Small intestine (tissue), 16 donors: ENCODE measurements at places on chromosomes 11 and 22.

- no peak for DNase-seq
Observed at GRCh38 chr11:62575156-62575555, 1.5 kb upstream of the EEF1G start.

DNA sequence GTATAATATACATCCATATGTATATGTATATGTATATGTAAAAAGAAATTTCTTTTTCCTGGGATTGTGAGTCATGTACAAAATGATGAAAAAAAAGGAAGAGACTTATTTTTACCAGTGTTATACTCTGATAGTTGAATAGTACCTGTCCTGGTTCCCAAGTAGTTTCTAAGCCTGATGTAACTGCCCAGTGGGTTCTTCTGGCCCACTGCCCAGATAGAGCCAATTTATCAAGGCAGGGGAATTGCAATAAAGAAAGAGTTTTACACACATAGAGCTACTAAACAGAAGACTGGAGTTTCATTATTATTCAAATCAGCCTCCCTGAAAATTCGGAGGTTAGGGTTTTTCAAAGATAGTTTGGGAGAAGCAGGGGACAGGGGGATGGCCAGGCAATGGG lies 29.1 kb upstream of the NARS2 start:
- DNase-seq: no peak

GRCh38 chr11:110907629-110908028 lies 195.4 kb upstream of the ARHGAP20 start:
- DNase-seq: peak; percentile 16

DNA sequence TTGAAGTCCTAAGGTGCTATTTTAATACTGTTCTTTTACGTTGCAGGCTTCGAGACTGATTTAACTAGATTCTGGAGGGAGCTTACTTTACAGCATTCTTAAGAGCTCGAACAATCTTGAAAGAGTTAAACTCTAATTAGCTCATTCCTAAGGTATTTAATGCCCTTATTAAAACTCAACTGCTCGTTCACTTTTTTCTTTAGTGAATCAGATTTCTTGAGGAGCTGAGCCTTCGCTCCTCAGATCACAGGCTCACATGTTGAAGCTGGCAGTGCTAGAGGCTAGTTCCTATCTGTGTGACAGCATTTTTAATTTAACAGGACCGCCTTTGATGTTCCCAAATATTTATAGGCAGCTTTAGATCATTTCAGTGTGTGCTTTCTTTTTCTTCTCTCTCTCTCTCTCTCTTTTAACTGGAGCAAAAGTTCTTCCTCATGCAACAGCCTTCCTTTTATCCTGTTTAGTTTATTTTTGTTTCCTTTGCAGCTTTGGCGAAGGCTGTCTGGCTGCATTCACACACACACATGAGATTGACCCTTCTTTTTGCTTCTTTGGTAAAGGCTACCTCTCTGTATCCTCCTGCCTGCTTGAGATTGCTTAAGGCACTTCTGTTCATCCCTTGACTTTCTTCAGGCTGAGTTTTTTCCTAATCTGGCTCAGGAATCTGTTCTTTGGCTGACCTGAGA lies 21.0 kb downstream of the ZNRF3 start:
- DNase-seq: peak; percentile 47

GRCh38 chr11:62546929-62547625 lies 471 bp upstream of the AHNAK start:
- peak; percentile 84 for DNase-seq

DNA sequence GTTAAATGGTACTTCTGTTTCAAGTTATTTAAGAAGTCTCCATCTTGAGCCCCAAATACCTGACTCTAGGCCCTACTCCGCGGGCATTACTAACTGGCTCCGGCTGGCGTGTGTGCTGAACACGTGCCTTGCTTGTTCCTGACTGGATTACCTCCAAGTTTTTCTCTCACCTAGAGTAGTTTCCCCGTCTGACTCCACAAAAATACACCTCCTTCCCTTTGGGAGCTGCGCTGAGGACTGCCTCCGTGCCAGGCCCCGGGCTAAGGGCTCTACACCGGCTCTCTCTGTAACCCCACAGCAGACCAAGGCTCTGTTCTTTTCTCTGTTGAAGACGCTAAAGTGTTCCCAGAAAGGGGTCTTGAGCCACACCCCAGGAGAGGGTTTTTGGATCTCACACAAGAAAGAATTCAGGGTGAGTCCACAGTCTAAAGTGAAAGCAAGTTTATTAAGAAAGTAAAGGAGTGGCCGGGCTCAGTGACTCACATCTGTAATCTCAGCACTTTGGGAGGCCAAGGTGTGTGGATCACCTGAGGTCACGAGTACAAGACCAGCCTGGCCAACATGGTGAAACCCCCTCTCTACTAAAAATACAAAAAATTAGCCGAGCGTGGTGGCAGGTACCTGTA lies 61.8 kb downstream of the ANO1 start:
- peak; percentile 22 for DNase-seq

GRCh38 chr11:133134314-133135173 lies 397.8 kb downstream of the OPCML start:
- DNase-seq: peak; percentile 76

DNA sequence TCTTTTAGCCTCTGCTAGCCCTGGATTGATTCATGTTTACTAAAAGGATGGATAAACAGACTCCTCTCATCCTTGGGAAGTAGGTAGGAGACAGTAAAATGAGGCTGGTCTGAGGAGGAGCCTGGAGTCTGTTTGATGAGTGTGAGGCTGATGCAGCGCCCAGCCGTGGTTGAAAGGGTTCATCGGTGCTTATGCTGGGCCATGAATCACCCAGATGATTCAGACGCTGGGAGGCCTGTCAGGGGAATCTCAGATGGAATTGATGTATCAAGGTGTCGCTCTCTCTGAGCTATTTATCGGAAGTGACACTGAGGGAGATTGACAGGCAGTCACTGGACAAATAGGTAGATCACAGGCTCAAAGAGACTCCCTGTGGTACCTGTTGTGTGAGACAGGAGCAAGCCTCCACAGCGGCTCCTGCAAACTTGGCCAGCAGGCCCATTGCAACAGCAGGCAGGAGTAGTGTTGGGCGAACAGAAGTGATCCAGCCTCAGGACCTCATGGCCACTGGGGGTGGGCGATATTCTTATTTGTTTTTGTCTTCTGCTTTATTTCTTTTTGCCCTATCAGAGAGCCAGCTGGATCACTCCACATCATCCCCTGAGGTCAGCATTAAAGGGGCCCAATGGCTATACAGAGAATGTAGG lies 109.9 kb upstream of the CADM1 start:
- DNase-seq: no peak

DNA sequence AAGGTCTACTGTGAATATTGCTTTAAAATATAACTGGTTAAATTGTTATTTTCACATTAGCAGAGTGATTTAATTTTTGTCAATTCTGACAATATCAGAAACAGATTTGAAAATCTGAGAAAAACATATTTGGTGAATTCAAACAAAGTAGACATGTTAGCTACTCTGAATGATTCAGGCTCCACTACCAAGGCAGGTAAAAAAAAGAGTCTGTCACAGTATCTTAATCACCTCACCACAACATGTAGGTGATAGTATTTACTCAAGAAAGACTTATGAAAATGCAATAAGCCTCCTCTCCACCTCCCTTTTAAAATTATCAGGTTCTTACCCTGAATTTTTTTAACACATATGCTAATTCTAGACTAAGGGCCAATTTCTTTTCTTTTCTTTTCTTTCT lies 42.6 kb downstream of the DDI1 start:
- DNase-seq: no peak

- peak; percentile 32 for DNase-seq
Observed at GRCh38 chr11:129881570-129882170, 13.7 kb downstream of the NFRKB start.

DNA sequence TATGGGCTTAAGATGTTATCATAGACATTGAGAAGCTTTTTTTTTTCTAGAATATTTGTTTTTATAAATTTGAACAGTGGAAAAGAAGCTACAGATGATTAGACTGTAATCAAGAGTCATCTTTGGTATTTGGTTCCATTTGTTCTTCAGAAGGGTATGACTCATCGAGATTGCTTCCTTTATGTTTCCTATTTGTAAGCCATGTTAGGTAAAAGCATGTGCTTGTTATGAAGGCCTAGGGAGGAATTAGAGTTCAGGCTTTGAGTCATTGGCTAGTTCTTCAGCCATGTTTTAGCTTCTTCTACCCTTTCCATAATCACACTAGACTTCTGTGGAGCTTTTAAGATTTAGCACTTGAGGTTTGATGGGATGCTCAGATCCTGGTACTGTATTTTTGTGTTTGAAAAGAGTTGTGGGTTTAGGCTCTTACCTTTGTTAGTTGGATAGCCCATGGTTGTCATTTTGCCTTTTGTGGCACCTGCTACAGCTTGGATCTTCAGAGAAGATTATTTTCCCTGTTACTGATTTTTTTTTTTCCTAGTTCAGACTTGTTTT lies 44.3 kb downstream of the POLD3 start:
- DNase-seq: no peak

DNA sequence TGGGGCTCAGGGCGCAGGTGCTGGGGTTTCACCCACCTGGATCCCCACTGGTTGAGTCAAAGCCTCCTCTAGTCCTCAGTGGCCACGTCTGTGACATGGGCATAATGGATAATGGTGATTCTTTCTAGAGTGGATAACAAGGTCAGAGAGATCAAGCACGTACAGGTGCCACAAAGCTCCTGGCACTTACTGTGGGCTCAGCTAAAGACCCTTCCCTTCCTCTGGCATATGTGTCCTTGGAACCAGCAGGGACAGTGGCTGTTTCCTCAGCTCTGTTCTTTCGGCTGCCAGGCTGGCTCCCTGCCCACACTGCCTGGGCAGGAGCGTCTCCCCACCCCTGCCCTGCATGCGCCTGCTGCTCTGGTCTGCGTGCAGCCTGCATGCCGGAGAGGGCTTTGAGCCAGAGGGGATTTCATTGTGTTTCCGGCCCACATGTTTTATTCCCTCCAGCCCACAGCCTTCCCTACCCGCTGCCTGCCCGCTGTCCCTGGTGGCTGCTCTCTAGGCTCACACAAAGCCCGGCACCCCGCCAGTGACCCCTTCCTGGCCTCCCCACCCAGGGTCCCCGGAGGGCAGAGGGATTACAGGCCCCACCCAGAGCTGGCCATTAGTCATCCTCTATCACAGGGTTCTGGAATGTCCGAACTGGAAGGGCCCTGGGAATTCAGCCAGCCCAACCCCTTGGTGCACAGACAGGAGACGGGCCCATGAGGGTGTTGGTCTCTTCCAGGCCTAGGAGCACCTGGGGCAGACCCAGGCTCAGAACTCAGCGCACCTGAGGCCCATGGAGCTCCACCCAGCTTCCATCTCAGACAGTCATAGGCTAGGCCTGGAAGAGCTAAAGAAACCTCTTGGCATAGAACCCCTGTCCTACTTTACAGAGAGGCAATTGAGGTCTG lies 55.3 kb upstream of the GCAT start:
- DNase-seq: peak; percentile 67

GRCh38 chr11:459511-460220 lies 9.6 kb downstream of the PTDSS2 start:
- no peak for DNase-seq

DNA sequence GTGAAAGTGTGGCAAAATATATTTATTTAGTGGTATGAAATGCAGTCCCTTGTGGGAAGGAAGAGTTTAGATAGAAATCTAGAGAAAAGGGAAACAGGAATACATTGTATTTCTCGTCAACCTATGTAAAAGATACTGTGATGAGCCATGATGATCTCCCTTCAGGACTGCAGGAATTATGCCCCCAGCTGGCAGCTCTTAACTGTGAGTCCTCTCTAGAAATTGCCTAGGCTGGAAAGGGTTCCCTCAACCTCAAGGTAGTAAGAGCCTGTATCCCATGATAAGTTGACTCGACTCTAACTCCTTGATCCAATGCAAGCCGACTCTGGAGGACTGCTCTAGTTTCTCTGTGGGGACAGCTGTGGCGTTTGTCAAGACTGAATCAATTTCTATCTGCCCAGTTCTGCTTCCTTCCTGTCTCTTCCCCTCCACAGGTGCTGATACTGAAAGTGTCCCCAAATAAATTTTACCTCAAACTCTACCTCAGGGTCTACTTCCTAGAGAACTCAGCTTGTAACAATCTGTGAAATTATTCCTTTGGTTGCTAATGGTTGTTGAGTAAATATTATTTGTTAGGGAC lies 897.3 kb downstream of the METTL15 start:
- DNase-seq: no peak

GRCh38 chr22:43302531-43303041 lies 40.6 kb downstream of the SCUBE1 start:
- no peak for DNase-seq

DNA sequence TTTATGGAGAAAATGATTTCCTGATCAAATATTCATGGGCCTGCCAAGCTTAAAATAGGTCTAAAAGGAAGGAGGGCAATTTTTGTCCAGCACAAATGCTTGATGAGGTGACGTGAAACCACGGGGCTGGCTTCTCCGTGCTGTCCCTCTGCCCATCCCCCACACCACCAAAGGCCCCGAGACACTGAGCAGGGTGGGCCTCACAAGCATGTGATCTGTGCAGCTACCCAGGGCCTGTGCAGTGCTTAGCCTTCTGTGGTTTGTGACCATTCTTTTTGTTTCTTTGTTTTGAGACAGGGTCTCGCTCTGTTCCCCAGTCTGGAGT lies 94.8 kb upstream of the RTL6 start:
- DNase-seq: no peak

GRCh38 chr22:45169591-45170466 lies 6.1 kb downstream of the NUP50 start:
- DNase-seq: no peak

- DNase-seq: no peak
Observed at GRCh38 chr11:91768783-91769182, 455.8 kb upstream of the FAT3 start.

DNA sequence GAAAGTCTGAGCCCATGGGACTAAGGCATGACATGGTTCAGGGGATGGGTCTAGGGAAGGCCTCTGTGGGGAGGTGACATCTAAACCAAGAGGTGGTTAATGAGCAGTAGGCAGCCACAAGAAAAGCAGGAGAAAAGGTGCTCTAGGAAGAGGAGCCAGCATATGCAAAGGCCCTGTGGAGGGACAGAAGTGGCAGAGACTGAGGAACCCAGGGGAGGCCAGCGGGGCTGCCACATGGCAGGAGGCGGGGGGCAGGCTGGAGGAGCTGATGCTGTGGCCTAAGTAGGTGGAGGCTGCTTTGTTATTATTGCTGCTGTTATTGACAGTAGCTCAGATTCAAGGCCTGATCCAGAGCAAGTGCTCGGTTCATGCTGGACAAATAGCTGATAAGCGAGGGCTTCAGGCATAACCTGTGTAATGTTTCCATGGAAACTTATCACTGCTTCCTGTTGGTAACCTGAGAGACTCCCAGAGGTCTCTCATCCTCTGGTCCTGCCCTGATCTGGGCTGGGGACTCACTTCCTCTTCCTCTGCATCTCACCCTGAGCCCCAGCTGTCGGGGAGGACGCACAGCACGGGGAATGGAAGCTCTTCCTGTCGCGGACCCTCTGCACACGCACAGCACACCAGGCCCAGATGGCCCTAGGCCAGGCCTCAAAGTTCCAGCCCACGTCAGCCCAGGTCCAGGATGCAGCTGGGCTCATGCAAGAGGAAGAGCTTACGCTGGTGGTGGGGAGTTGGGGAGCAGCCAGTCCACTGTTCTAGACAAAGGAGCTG lies 75.2 kb upstream of the TP53I11 start:
- no peak for DNase-seq

GRCh38 chr22:29550005-29550404 lies 3.6 kb downstream of the THOC5 start:
- DNase-seq: no peak
